Fibroblast of pulmonary artery (primary cell): ENCODE measurements at places on chromosomes 7 and 10.

- peak; percentile 70 for DNase-seq
These were observed 67.6 kb upstream of the DDC start for GRCh38 chr7:50632561-50633413.

DNA sequence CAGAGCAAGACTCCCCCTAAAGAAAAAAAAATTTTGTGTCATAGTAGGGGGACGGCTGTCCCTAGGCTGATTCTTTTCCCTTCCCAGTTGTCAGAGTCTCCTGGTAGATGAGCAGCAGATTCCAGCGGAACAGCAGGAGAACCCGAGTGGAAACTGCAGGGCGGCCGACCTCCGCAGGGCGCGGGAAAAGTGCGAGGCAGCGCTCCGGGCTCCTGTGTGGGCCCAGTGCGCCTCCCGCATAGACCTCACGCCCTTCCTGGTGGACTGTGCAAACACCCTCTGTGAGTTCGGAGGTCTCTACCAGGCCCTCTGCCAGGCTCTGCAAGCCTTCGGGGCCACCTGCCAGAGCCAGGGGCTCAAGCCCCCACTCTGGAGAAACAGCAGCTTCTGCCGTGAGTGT lies 46.0 kb downstream of the ZAN start:
- DNase-seq = no peak

GRCh38 chr10:22022257-22023032 lies 18.9 kb upstream of the DNAJC1 start:
- DNase-seq = peak; percentile 80

DNA sequence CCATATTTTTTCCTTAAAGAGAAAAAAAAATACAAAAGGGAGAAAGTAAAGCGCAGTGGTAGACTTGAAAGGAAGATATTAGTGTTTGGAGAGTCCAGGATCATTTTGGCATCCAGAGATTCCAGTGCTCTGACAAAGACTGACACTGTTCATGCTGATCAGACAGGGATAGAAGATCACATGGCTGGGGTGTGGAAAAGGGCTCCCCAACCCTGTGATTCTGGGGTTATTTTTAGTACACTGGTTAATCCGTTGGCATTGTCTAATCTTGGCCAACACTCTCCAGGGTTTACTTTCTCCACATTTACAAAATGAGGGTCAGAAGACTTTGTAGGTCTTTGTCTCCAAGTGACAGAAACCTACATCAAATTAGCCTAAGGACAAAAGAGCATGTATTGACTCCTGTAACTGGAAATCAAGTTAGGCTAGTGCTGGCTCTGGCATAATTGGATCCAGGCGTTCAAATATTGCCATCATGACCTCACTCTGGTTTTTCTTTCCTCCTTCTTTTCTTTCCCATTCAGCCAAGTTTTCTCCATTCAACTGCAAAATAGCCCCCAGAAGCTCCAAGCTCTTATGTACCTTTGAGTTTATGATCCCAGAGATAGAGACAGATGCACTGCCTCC lies 181.6 kb downstream of the PHTF2 start:
- DNase-seq = no peak

DNA sequence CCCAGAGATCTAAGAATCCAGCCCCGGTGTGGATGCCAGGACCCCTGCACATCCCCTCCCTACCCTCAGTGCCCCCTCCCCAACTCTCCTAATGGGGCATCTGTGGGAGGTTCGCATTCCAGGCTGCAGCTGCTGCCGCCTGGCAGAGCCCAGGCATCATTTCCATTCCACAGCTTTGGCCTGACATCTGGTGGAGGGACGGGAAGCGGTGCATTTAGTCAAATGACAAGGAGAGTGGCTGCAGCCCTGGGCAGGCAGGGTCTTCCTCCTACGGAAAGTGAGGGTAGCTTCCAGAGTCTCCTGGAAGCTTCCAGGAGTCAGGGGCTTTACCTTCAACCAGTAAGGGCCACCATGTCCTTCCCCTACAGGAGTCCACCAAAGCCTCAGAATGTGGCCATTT lies 30.8 kb downstream of the PRLHR start:
- DNase-seq = peak; percentile 35
